ENCODE measurements at places on chromosomes 6 and 20.

GRCh38 chr20:24917797-24918578, 31.1 kb upstream of the CST7 start:
- peak; percentile 61 for DNase-seq

DNA sequence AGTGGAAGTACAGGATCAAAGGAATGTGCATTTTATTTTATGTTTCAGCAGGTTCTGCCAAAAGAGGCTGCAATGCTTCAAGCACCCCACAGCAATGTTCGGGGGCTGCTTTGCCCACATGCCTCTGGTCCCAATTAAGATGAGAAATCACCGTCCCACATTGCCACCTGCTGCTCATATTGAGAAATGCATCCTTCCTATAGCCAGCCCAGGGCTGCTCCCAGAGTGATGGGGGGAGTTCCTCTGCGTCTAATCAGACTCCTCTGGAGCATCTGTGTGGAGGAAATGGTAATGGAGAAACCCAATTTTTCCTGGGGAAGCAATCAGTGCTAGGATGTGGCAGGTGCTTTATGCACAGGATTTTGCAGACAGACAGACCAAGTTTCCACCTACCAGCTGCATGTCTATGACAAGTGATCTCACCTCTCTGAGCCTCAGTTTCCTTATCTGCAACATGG, 33.7 kb downstream of the PTGIS start:
- DNase-seq, result peak; percentile 62

GRCh38 chr6:109236115-109237076, 141.1 kb downstream of the CEP57L1 start:
- no peak for DNase-seq

GRCh38 chr6:105087571-105088211, 92.1 kb downstream of the POPDC3 start:
- DNase-seq, result peak; percentile 62

DNA sequence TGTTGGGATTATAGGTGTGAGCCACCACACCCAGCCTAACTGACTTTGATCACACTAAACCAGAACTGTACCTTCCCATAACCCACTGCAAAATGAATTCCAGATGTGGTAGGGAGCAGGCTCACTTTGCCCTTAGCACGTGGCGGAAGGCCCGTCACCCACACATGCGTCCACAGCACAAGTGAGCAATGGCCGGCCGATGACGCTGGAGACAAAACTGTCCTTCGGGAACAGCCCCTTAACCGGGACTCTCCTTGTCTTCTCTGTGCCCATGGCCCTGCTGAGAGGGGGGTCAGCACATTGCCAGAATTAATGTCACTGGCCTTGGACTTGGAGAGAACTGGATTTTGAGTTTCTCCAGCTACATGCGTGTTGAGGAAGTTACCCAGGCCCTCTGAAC, 107.2 kb downstream of the TOX2 start:
- no peak for DNase-seq

DNA sequence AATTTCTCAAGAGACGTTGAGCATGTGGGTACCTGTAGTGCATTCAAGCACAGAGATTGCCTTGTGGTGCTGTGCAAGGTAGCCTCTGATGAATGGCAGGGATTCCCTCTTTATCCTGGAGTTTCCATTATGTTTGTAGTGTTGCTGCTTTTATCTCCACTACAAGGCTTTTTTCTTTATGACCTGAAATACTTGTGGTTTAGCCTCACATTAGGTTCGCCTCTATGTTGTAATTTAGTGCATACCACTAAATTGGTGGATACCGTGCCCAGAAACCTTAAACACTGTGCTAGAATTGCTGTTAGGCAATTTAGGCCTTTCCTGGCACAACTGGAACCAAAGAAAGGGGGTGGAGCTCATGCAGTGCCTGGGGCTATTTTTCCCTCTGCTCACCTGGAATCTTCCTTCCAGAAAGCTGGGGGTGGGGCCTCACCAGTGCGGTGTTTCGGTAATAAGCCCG, 76.8 kb downstream of the NCOA7 start:
- DNase-seq, result peak; percentile 71

GRCh38 chr6:53647462-53648094, 18.0 kb downstream of the KLHL31 start:
- no peak for DNase-seq

- DNase-seq, result no peak
Observed at GRCh38 chr6:137836788-137837187, 30.3 kb upstream of the TNFAIP3 start.

DNA sequence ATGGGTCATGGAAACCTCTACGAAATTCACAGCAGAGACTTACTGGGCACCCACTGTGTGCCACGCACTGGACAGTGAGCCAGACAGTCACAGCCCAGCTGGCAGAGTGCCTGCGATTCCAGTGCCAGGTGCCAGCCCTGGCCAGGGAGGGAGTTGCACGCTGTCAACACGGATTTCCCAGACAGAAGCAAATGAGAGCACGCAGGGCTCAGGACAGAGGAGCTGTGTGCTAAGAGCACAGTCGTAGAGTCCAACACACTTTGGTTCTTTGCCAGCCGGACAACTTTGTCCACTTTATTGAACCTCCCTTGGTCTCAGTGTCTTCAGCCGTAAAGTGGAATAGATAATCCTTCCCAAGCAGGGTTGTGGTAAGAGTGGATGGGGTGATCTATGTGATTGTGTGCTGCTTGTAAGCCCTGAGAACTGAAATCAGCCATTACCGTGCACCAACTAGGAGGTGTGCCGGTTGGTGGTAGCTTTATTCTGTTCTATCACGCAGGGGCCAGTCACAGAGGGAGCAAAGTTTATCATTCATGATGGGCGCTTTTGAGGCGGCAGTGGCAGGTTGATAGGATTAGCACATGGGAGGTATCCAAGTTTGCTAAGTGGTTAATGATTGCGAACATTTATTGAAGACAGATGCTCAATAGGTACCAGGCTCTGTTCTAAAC, 40.6 kb downstream of the SIRPA start:
- no peak for DNase-seq
